Left hindlimb (tissue), 1 donor: ENCODE measurements at places on chromosomes 1 and 21.

DNA sequence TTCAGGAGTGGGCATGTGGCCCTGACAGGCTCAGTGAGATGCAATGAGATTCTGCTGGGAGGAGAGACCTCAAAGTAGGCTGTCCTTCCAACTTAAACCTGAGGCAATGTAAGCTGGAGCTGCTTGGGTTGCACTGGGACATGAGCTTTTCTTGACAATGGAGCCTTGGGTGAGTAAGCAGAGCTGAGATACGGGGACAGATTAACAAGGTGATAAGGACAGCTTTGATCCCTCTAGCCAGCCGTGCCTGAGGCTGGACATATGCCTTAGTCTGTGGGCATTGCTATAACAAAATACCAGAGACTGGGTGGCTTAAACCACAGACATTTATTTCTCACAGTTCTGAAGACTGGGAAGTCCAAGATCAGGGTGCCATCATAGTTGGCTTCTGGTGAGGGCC is 18.3 kb upstream of the NGF start:
- DNase-seq, result no peak

DNA sequence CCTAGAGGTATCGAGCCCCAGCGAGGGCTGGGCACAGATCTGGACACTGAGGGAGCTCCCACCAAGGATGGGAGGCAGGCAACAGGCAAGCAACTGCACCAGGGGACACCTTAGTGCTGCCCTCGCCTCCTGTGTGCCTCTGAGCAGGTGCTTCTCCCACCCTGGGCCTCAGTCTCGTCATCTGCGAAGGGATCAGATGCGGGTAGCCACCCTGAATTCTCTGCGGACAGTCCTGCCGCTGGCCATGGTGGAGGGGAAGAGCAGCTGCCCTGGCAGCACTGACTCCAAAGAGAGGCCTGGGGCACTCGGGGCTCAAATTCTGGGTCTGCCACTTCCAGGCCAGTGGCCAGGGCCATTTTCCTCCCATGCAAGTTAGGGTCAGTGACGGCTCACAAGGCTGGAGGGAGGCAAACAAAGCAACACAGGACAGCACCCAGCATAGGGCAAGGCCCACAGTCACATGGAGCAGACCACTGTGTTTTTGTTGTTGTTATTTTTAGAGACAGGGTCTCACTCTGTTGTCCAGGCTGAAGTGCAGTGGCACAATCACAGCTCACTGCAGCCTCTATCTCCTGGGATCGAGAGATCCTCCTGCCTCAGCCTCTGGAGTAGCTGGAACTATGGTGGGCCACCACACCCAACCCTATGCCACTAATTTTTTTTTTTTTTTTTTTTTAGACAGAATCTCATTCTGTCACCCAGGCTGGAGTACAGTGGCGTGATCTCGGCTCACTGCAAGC is 7.1 kb upstream of the SDC3 start:
- DNase-seq, result peak; percentile 20

GRCh38 chr21:35426469-35426868 is 377.4 kb upstream of the RUNX1 start:
- DNase-seq, result no peak

DNA sequence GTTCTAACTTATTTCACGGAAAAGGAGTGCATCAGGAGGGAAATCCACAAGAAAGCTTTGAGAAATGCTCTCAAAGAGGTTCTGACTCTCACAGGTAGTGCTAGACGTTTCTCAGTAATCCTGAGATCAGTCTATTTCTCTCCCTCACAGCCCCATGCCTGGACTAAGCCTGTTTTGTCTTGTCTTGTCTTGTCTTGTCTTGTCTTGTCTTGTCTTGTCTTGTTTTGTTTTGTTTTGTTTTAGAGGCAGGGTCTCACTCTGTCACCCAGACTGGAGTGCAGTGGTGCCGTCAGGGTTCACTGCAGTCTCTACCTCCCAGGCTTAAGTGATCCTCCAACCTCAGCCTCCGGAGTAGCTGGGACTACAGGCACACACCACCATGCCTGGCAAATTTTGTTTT is 133.3 kb upstream of the SGIP1 start:
- DNase-seq, result no peak

DNA sequence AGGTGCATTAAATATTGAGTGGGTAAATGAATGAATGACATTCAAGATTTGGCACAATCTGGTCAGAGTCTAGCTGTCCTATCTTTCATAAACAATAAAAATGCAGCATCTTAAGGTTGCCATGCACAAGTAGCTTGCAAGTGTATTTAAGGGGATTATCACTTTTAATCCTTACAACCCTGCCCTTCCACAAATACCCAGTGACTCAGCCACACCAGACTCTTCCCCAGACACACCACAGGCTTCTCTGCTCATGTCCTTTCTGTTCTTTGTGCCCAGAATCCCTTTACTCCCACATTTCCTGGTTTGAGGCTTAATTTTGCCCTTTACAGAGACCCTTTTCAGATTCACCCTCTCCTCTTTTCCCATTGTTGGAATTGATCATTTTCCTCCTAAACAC is 59.8 kb downstream of the KIRREL1 start:
- no peak for DNase-seq

DNA sequence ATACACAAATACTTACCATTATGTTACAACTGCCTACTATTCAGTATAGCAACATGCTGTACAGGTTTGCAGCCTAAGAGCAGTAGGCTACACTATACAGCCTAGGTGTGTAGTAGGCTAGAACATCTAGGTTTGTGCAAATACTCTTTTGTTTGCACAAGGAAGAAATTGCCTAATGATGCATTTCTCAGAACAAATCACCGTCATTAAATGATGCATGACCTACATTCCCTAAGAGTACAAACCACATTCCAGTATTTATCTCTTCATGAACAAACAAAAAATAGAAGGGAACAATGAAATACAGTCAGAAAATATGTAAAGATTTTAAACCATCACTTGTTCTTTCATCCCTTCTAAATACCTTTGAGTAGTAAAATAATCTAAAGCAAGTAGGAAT is 109.7 kb upstream of the HP1BP3 start:
- DNase-seq, result no peak

GRCh38 chr1:200861937-200862647 is 10.7 kb upstream of the GPR25 start:
- DNase-seq, result no peak

DNA sequence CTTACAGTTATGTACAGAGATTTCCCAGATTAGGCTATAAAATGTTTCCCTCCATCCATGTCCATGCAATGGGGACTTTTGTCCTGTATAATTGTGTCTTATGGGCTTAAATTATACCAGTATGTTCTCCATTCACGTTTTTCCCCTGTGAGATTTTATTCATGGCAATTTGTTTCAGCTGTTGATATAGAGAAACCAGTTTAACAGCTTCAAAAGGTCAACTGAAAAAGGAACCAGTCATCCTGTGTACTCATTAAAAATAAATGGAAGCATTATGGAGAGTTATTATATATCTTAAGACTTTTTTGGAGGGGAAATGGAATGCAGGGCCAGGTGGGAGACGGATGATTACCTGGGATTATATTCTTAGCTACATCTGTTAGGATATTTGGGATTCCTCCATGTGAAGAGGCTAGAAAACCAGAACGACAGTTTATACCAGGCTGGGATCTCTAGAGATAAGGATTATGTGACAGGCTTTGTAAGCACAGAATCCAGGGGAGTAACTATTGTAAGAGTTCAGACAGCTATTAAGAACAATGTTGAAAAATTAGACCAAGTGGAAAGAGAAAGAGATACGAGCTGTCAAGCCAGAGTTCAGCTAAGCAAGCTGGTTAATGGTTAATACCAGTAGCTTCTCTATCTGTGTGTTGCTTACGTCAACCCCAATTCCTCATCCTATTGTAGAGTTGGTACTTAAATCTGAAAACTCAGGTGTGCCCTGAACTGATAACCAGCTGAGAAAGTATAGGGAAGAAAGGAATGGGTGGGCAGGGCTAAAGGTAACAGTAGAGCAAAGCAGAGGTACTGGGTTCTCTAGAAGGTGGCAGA is 12.4 kb upstream of the ZNF697 start:
- DNase-seq, result no peak

GRCh38 chr1:58805716-58806571 is 22.1 kb upstream of the JUN start:
- DNase-seq, result no peak

GRCh38 chr1:168631671-168632400 is 55.4 kb downstream of the XCL1 start:
- no peak for DNase-seq

DNA sequence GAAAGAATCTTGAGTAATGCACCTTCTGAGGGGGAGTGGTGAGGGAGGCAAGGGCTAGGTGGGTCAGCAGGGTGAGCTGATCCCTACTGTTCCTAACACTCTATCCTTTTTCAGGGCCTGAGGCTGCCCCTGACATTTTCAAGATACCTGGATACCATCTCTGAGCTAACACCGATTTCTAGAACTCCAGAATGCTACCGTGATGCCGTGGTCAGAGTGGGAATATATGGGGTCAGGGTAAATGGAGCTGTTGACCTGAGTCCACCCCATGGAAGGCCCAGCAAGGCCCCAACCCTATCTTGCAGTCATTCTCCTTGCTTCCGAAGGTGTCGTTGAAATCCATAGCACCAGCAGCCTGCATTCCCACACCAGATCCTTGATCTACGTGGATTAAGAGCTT is 18.0 kb upstream of the PTPRF start:
- DNase-seq, result no peak

- DNase-seq, result no peak
Measured at GRCh38 chr1:180793451-180793850, 119.2 kb upstream of the KIAA1614 start.

- DNase-seq, result no peak
Measured at GRCh38 chr1:27379564-27380122, 3.5 kb downstream of the CD164L2 start.

- DNase-seq, result no peak
Measured at GRCh38 chr1:14894811-14895560, 258.6 kb upstream of the TMEM51 start.

GRCh38 chr1:176880955-176881595 is 283.4 kb downstream of the ASTN1 start:
- peak; percentile 68 for DNase-seq

- peak; percentile 95 for DNase-seq
Measured at GRCh38 chr1:156082309-156083091, at the start of gene MEX3A. Gene MEX3A, minus strand, starts transcription at chr1:156082465. Its CDS starts 467 bp downstream, at chr1:156081998.

GRCh38 chr1:25825605-25826004 is 5.9 kb downstream of the MTFR1L start:
- DNase-seq, result no peak

DNA sequence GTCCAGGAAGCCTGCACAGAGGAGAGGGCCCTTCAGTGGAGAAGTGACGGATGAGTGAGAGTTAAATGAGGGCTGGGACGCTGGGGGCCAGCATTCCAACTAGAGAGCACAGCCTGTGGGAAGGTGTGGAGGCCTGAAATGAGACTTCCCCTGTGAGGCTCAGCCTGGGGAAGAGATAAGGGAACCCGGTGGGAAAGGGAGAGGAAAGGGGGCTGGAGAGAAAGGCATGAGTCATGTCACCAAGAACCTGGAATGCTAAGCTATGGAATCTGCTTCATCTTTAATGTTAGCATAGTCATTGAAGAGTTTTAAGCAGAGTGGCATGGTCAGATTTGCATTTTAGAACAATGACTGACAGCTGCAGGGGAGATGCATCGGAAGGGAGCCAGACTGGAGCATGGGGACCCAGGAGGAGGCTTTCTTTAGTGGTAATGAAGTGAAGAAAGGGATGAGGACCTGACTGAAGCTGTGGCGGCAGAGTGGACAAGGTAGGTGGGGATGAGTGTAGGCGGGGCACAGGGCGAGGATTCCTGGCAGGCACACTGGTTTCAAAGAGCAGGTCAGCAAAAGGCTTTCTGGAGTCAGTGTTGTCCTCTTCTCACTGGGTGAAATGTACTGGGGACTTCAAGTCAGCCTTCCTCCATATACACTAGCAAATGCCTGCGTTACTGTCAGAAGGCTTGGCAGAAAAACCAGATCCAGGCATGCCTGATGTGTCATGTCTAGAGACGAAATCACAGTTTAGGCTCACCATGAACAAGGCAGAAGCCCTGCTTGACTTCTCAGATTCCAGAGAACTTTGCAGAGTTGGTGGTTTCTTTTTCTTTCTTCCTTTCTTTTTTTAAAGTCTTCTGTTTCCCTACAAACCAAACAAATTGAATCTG is 8.0 kb downstream of the RGL1 start:
- no peak for DNase-seq

DNA sequence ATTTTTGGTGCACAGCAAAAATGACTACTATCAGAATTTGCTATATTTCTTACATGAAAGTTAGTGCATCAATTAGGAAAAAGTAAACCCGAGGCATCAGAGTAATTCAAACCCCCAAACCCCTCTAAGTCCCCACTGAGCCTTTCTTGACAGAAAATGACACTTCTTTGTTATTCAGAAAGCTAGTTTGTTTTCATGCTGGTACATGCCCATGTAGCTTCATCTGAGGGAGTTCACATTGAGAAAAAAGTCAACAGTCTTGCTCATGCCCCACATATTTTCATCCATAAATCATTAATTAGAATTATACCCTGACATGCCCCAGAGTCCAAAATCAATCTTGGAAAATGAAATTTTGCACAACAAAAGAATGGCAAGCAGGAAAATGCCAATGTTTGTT is 39.9 kb upstream of the PDC start:
- no peak for DNase-seq

- DNase-seq, result no peak
Measured at GRCh38 chr21:40454057-40454456, 392.9 kb downstream of the DSCAM start.

- DNase-seq, result no peak
Measured at GRCh38 chr1:15016526-15016925, 137.0 kb upstream of the TMEM51 start.

- no peak for DNase-seq
Measured at GRCh38 chr21:42654913-42655795, 1.7 kb downstream of the PDE9A start.

- no peak for DNase-seq
Measured at GRCh38 chr1:197671140-197671539, 104.1 kb downstream of the DENND1B start.

DNA sequence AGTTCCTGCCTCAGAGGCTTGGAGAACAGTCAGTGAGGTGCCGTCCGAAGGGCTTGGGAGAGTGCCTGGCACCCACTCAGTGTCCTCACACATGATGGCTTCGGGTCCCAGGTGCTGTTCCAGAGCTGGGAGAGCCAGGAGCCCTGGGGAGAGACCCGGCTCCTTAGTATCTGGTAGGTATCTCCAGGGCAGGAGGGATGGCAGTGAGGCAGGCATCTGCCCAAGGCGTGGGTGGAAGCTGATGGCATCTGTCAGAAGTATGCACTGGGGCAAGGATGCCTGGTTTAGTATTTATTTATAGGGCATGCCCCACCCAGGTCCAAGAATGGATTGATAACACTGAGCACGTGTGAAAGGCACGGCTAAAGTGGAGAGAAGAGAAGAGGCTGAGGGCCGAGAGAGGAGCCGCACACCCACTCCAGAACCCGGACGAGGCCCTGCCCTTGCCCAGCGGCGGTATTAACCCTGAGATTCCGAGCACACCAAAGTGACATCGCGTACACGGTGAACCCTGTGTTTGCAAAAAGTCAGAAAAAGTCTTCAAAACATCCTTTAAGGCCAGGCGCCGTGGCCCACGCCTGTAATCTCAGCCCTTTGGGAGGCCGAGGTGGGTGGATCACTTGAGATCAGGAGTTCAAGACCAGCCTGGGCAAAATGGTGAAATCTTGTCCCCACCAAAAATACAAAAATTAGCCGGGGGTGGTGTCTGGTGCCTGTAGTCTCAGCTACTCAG is 2.4 kb downstream of the TP73 start:
- no peak for DNase-seq
